ENCODE measurements at places on chromosomes 2 and 18.

DNA sequence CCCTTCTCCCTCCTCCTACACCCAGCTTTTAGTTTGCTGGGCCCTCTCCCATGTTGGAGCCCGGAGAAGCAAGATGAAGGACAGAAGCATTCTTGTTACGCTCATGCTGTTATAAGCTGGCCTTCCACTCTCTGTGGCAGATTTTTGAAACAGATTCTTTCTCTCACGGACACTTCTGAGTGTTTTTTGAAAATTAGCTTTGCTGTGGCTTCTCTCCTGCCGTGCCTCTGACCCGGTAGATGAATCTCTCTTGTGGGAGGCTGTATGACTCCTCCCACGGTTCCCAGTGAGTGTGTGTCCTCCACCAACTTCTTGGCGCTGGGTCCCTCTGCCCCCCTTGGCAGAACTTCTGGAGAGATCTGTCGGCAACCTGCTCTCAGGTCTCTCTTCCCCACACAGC, 269.3 kb upstream of the MYT1L start:
- no peak for DNase-seq

- DNase-seq: no peak
Observed at GRCh38 chr2:121561617-121562268, 31.1 kb downstream of the RNU4ATAC start.

- peak; percentile 34 for DNase-seq
Observed at GRCh38 chr2:191165176-191165643, 14.4 kb upstream of the STAT4 start.

DNA sequence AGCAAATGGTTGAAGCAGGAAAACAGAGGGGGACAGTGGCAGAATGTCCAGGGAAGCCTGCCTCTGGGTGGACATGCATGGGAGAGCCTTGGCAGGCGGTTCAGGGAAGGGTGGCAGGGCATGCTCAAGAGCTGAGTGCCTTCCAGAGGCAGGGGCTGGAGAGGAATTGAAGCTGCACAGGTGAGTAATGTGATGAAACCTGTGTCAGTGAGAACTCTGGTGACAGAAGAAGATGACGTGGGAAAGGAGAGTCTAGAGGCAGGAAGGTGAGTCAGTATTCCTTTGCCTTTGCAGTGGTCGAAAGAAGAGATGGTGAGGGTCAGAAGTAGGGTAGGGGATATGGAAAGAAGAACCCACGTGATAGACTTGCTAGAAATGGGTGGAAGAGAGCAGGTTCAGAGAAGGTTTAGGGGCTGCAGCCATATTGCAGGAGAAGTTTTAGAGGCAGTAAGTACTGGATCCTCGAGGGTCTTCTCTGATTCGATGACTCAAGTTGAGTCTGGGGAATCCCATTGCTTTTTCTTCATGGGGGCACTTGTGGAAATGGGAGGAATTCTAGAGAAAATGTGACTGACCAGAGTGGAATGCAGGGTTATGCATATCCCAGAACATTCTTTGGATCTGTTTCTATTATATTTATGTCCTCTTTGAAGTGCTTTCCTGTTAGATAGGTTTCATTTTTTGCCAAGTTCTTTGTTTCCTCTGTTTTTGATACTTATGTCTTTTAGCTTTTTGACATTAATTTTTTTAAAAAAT, 37.4 kb downstream of the TMEM87B start:
- peak; percentile 48 for DNase-seq

- no peak for DNase-seq
Observed at GRCh38 chr2:98927027-98927426, 9.0 kb downstream of the CRACDL start.

DNA sequence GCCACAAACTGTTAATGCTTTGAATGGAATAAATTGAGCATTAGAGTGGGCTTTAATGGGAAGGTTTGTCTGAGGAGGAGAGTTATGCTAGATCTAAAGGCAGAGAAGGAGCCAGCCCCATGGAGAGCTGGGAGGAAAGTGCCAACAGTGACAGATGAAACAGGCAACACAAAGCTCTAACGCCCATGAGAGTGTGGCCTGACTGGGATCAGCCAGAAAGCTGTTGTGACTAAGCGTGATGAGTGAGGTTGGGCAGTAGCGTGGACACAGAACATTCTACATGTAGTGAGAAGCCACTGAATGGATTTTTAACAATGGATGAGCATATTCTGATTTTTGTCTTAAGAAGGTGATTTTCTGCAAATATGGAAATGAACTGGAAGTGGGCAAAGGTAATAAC, 185.3 kb upstream of the SIX2 start:
- no peak for DNase-seq

GRCh38 chr2:217014328-217015105, 154.7 kb upstream of the TNP1 start:
- no peak for DNase-seq

GRCh38 chr2:72934683-72935610, 17.6 kb downstream of the EMX1 start:
- peak; percentile 36 for DNase-seq

- no peak for DNase-seq
Observed at GRCh38 chr2:201983174-201983573, 50.5 kb upstream of the FZD7 start.

- DNase-seq: no peak
Observed at GRCh38 chr2:156465573-156465972, 29.4 kb downstream of the GPD2 start.

DNA sequence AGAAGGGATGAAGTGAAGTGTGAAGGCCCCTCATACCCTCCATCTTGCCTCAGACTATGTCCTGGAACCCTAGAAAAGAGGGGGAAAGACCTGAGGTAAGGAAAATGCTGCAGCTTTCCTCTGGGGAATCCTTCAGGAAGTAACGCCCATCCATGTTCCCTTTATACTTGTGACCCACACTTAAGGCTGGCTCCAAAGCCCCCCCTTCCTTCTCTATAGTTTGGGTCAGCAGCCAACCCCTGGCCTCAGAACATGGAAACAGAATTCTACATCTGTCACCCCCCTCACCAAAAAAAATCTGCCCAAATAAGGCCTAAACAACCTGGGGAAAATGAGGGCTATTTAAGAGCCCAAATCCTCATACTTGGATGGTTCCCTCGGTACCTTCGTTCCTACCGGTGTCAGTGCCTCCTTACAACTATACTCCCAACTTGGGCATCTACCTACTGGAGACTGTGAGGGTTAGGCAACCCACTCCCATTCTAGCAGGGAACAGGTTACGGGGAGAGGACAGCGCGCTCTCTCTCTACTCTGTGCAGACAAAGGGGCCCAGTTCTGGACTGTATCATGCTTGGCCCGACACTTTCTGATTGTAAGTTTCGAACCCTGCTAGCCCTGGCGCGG, 689 bp downstream of the OST4 start:
- no peak for DNase-seq

DNA sequence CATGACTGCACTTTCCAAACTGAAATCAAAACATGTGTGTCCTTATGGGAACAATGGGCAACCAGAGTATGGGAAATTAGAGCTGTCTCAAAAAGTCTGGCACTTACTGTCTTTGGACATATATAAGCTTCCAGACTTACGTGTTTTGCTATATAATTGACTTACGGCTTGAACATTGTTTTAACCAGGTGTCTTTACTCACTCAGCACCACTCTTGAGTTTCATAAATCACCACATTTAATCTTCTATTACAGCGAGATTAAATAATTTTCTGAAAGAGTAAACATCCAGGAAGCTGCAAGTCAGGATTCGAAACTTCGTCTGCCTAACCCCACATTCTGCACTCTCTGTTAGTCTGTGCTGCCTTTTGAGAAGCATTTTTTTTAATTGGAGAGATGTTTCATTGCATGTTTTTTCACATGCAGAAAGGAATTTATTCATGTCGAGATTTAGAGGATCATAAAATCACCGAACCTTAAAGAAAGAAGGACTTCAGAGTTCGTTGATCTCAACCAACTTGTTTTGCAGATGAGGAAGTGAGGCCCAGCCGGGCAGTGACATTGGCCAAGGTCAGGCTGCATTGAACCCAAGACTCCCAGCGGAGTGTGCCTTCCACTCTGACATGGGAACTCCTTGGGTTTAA, 137.3 kb downstream of the SETBP1 start:
- DNase-seq: no peak

DNA sequence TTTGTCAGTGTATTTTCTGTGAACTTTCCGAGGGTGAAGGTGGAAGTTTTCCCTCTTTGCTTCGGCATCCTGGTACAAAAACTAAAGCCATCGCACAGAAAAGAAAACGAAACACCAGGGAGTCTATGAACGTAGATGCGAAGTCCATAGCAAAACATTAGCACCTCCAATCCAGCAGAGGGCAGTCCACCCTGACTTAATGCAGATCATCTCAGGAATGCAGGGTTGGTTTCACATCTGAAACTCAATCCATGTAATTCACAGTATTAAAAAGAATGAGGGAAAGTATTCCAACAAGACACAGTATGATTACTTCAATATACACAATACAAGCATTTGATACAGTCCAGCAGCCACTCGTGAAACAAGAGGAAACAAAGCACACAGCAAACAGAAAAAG, 70.8 kb downstream of the RTP5 start:
- DNase-seq: no peak

DNA sequence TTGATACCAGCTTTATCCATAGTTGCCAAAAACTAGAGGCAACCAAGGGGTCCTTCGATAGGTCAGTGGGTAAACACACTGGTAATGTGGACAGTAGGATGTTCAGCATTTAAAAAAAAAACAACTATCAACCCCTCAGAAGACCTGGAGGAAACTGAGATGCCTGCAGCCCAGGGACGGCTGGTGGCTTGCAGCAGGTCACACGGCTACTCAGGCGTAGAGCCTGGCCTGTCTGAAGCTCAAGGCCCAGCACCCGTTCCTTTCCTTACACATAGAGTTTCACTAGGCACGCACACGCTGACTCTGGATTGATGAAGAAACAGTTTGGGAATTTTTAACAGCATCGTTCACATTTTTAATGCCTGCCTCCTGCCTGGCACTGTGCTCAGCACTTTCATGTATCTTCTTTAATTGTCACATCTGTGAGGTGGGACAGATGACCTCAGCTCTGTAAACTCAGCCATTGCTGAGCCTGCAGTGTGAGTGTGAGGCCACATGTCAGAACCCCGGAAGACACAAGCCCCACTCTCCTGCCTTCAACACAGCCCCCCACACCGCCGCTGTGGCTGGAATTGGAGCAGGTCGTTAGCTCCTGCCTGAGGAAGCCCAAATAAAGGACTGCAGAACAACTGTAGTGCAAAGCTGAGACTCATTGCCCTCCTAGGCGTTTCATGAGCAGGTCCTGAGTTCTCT, 40.7 kb downstream of the TRAPPC12 start:
- no peak for DNase-seq

- DNase-seq: no peak
Observed at GRCh38 chr2:48209214-48209885, 303.1 kb upstream of the FBXO11 start.

DNA sequence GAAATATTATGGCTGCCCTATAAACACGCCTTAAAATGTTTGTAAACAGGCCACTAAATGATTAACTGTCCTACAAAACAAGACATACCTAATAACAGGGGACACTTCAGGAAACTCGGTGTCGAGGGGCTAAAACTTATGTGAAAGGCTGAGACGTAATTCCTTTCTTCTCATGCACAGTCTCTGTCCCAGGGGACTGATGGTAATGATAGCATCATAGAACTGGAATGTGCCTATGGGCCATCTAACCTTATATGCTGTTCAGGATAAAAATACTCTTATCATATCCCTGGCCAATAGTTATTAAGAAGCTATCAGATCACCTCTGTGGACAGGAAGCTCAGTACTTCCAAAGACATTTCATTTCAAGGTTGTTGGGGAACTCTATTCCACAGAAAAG, 252.6 kb upstream of the RASGRP3 start:
- DNase-seq: no peak

GRCh38 chr18:5884375-5884774, 10.9 kb downstream of the TMEM200C start:
- DNase-seq: no peak

GRCh38 chr18:56052202-56052601, 464.2 kb upstream of the TCF4 start:
- DNase-seq: no peak

- DNase-seq: no peak
Observed at GRCh38 chr2:209653134-209653533, 118.5 kb upstream of the UNC80 start.

DNA sequence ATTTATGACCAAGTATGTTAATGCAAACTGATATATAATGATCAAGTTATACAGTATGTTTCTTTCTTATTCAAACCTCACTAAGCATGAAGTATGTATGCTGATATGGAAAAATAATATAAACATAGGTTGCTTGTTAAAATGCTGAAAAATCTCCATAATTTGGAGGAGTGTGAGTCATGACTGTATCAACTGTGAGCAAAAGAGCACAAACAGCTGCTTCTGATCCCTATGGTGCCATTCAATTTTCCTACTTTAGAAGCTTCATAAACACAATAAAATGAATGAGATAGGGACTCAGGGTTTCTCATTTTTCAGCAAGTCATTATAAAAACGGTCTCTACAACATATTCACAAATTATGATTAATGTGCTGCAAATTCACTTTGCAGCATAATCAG, 129.9 kb upstream of the TFPI start:
- DNase-seq: no peak

DNA sequence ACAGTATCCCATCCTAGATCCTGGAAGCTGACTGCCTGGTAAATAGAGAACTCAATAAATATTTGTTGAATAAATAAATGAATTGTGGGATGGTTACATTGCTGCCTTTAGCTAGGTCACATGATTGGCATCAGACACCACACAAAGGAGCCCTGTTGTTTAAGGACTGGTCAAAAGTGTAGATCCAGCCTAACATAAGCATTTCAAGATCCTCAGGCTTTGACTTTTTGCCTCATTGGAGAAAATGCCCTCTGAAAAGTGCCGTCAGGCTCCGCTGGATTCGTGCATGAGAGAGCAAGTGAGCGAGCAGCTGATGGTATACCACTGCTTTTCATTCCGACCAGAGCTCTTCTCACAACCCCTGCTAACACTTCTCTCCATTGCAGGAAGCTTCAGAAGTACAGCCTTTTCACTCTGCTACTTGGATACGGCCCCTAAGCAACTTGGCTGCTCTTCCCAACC, 1.3 kb upstream of the ZNF24 start:
- DNase-seq: no peak

GRCh38 chr2:43402452-43402937, 176.1 kb upstream of the ZFP36L2 start:
- no peak for DNase-seq

DNA sequence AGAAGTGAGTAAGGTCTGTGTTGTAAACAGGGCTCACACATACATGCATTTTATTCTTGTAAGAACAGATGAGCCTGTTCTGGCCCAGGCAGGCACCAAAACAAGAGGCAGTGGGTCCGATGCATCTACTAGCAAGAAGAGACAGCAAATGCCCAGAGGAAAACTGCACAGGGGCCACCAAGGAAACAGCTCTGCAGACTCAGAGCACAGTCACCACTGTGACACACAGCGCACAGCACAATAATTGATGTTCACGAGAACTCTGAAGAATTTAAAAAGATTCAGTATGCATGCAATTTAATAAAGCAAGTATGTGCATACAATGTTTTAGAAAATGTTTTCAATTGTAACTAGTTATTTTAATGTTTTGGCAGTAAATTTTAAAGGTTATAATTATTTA, 24.8 kb downstream of the LONRF2 start:
- DNase-seq: no peak

Data from RCC 7860 (cell line).